ENCODE measurements at places on chromosomes 16 and 17.

DNA sequence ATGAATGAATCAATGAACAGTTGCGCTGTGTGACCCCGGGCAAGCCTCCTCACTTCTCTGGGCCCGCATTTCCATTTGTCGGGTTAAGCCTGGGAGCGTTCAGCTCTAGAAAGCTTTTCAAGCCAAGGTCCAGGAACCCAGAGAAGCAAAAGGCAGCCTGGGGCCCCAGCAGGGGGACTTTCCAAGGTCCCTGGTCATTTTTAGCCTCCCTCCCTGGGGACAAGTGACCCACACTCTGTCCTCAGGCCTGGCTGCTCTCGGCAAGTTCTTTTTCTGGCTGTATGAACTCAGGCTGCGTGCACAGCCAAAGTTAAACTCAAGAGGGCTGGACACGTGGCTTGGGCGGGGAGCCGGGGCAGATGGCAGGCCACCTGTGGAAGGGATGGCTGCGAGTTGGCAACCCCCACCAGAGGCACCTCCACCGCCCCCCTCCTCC, 41.4 kb upstream of the CIBAR2 start:
- no peak for DNase-seq

GRCh38 chr16:85309656-85310587, 197.7 kb upstream of the CIBAR2 start:
- no peak for DNase-seq

DNA sequence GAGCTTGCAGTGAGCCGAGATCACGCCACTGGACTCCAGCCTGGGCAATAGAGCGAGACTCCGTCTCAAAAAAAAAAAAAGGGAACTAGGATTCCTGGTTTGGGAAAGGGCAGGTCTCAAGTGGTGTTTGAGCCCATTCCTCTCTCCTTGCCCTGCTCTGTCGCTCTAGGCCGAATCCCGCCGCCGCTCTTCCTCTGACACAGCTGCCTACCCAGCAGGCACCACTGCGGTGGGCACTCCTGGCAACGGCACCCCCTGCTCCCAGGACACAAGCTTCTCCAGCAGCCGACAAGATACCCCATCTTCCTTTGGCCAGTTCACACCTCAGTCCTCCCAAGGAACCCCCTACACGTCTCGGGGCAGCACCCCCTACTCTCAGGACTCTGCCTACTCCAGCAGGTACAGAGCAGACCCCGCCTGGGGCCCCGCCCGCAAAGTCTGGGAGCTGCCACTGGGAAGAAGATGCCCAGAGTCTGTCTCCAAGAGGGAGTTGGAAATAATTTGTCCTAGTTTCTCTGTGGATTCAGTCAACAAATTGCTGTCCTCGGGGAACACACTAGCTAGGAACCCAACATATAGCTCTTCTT, 6.5 kb downstream of the SETD1A start:
- no peak for DNase-seq

DNA sequence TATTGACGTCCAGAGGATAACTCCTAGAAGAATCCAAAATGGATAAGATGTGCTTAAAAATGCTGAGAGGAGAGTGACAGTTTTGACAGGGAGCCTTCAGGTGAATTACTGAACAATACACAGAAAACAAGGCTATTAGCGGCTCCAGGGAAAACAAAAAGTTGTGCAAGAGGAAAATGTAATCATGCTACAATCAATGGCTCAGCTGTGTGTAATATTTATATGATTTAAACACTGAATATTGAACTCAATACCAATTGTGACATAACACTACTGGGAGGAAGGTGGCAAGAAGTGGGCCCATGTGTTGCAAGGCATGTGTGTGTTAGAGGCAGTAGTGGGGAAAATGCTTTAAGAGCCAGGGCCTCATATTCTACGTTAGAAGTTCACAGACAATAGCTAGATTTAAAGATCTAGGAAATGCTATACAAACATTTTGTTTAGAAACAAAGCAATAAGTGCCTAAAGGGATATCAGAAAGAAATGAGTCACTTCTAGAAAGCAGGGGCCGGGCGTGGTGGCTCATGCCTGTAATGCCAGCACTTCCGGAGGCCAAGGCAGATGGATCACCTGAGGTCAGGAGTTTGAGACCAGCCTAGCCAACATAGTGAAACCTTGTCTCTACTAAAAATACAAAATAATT, 253.2 kb upstream of the IRX5 start:
- no peak for DNase-seq

DNA sequence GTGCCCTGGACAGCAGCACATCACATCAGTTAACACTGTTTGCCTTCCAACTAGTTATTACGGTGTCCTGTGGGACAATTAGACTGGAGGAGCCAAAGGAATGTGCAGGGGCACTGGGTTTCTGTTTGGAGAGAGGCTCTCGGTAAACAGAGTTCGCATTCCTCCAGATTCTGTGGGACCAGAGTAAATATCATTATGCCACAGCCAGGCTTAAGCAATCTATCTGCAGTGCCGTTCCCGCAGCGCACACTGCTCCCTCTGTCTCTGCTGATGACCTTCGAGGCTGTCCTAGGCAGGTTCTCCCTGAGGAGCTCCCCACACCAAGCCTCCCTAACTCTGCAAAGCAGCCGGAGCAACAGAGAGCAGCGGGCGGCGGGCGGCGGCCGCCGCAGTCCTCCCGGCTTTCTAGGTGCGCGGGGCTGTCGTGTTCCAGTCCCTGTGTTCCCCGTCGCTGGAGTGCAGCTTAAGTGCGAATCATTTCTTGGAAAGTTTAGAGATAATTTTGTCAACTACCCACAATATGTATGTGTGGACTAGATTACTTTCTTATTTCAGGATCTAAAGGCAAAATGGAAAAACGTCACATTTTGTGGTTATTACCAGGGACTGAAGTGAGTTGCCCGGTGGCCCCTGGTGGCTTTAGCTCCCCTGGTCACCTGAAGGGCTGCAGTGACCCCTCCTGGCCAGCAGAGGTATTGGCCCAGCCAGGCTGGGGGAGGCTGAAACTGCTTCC, 43.3 kb downstream of the PGS1 start:
- peak; percentile 93 for DNase-seq

DNA sequence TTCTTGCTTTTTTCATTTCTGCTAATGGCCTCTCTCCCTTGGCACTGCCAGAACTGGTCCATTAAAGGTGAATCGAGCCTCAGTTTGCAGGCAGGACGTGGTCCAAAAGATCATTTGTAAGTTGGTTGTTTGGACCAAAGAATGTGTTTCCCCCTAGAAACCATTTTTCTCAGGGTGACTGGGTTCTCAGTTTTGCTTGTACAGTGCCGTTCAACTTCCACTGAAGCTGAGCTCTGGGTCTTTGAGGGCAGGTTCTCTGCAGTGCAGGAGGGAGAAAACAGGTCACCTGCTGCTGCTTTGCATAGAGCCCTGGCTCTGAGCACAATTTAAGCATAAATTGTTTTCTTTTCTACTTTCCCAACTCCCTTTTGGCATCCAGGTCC, 9.0 kb upstream of the AMZ2 start:
- DNase-seq: no peak

- no peak for DNase-seq
Observed at GRCh38 chr17:76966486-76967181, 98.4 kb downstream of the MGAT5B start.

DNA sequence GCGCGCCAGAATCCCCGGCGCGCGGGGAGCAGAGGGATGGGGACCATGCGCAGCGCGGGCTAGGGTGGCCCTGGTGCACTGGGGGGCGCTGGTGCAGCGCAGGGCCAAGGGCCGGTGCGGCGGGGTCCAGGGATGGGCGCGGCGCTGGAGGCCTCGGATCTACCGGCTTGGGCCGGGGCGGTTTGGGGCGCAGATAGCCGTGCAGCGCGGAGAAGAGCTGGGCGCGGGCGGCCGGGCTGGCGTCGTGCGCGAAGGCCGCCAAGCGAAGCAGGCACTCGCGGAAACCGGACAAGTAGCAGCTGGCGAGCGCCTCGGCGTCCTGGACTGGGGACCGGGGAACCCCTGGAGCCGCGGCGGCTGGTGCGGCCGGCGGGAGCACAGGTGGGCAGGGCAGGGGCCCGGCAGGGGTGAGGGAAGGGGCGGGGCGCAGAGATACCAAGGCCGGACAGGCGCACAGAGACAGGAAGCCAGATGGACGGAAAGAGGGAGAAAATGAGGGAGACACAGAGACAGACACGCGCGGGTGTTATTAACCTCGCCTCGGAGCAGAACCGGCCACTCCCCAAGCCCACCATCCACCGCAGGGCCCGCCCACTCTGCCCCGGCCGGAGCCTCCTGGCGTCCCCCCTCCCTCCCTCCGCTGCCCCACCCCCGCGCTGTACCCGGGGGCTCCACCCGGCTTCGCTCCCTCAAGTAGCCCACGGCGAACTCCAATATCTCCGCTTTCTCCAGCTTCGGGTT, 2.1 kb downstream of the HES7 start:
- peak; percentile 58 for DNase-seq

DNA sequence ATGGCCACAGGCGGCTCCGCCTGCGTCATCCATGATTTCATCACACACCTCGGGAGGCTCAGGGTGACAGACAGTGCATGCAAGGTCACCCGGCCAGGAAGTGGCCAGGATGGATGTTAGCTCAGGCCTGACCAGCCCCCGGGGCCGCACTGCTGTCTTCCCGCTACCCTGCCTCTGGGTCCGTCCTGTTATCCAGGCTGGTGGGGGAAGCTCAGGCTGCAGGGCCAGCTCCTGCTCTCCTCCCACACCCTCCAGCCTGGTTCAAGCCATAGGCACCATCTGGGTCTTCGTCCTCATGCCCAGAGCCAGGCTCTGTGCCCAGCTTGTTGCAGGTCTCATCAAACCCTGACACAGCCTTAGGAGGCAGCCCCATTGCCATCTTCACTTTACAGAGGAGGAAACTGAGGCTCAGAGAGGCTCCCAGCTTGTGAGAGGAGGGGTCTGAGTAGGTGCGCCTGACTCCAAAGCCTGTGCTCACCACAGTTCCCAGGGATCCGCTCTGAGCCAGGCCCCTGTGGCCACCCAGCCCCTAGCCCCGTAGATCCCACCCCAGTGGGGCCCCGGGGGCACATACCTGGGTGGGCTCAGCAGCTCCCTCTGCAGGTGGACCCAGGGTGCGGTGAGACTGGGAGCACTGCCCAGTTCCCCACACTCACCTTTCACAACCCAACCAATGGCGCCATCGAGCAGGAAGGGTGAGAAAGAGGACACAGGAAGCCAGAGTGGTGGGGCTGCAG, 412 bp upstream of the ADGRG3 start:
- no peak for DNase-seq

GRCh38 chr16:49932946-49933345, 77.0 kb upstream of the ZNF423 start:
- DNase-seq: peak; percentile 69

DNA sequence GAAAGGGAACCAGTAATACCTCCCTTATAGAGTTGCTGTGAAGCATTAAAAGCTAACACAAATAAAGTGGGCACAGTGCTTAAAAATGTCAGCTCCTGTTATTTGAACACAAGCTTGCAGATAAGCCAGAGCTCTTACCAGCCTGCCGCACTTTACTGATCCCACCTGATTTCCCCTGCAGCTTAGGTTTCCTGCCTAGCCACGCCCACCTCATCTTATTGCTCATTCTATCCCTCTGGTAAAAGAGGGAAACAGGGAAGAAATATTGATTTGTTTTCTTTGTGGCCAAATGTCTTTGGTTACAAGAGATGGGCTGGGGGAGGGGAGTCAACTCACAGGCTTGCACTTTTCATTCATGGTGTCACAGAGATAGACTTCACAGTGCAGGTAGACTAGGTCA, 9.6 kb upstream of the GP2 start:
- DNase-seq: no peak

DNA sequence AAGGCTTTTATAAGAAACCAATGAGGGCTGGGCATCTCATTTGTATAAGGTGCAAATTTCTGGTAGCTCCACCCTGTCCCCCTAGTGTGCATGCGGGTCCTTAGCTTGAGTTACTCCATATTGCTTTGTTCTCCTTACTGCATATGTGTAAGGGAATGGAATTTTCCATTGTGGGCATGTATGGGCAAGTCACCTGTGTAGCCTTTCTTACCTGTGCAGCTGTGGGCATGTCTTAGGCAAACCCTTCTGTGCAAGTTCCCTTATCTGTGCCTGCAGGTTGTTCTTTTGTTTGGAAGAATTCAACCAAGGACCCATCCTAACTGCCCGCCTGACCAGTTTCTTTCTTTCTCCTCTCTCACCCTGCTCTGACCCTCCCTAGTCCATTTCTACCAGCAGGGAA, 122.8 kb upstream of the HS3ST4 start:
- DNase-seq: no peak

- DNase-seq: no peak
Observed at GRCh38 chr17:67636834-67637520, 80.8 kb upstream of the NOL11 start.

DNA sequence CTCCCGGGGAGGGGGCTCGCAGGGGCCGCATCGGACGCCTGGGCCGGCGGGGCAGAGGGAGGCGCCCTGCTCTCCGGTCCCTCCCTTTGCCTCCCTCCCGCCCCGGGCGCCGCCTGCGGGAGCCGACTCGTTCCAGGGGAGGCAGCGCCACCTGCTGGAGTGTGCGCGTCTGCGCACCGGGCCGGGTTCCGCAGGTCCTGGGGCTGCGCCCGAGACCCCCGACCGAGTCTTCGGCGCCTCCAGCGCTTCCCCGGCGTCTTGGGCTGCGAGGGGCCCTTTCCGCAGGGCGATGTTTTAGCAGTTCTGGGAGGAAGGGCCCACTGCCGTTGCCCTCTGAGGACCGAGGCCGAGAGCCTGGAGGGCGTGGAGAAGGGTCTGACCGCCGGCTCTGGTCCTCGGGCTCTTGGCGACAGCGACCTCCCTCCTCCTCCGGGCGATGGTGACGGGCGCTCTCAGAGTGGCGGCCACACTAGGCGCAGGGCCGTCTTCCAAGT, 106.3 kb downstream of the SEC14L1 start:
- peak; percentile 93 for DNase-seq

GRCh38 chr16:85475233-85475632, 137.9 kb upstream of the GSE1 start:
- peak; percentile 36 for DNase-seq

- peak; percentile 17 for DNase-seq
Observed at GRCh38 chr16:3087243-3088235, 11.6 kb downstream of the ZSCAN10 start.

DNA sequence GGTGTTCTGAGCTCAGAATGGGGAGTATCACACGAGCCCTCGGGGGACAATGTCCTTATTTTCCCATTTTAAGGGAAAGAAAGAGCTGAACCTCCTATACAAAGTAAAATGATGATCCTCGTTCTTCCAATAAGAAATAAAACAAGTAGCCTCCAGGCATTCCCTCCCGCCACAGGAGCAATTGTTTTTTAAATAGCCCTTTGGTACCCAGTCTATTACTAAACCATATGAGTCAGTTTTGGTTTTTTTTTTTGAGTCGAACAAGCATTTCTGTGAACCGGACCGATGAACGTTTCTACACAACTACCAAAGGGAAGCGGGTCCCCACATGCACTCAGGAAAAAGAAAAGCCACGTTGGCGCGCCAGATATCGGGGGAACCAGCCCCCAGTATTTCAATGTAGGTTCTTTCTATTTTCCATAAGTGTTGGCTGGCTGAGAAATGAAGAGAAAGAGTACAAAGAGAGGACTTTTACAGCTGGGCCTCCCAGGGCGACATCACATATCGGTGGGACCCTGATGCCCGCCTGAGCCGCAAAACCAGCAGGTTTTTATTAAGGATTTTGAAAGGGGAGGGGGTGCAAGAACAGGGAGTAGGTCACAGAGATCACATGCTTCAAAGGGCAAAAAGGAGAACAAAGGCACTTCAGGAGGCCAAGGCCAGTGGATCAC, 3.8 kb upstream of the DCXR start:
- no peak for DNase-seq

- DNase-seq: no peak
Observed at GRCh38 chr17:5642752-5643151, 58.4 kb upstream of the NLRP1 start.

Measured in AG20443 (cell line).